Suprapubic skin (tissue), 4 donors: ENCODE measurements at places on chromosomes 12 and 14.

GRCh38 chr12:64681200-64682052 lies 71.1 kb downstream of the RASSF3 start:
- no peak for DNase-seq

GRCh38 chr12:76024942-76025600 lies 6.5 kb downstream of the PHLDA1 start:
- DNase-seq, result no peak

DNA sequence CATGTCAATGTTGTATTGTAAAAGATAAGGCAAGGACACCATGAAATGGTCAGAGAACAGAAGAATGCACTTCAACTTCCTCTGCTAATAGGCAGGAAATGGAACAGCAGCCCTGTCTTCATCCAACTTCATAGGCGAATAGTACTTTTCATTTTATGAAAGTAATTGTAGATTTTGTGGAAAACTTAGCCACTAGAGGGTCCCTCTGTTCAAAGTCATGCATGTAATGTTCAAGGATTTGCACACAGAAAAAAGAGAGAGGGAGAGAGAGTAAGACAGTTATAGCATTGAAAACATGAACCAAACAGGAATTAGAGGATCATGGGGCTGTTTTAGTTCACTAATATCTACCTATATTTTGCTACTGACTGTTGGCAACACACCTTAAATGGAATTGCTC lies 172.2 kb downstream of the FLRT2 start:
- no peak for DNase-seq

DNA sequence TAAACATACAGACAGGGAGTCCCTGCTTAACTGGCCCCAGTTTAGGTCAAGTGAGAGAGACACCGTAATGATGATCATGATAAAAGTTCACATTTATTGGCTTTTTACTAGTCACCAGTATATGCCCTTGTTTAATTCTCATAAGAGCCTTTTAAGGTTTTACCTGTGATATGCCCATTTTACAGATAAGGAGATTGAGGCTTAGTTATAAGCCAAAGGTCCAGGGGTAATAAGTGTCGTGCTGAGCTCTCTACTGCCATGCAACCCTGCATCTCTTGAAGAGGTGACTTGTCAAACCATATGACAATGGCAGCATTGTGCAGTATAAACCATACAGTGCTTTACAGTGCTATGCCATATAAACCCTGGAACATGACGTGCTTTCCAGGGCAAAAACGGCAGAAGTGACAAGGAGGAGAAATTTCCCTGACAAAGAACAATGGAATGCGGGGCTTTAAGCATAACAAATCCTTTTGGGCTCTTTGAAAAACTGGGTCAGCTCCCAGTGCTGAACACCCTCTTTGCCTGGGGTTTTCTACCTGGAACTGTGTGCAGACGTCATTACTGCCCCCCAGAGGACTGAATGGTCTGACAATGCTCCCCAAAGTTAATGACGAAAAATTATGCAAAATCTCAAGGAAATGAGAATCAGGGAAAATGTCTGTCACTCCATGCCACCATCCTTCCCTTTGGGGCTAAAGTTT lies 59.7 kb upstream of the C14orf132 start:
- DNase-seq, result no peak

- no peak for DNase-seq
Measured at GRCh38 chr12:12979731-12980259, 20.3 kb downstream of the HEBP1 start.

DNA sequence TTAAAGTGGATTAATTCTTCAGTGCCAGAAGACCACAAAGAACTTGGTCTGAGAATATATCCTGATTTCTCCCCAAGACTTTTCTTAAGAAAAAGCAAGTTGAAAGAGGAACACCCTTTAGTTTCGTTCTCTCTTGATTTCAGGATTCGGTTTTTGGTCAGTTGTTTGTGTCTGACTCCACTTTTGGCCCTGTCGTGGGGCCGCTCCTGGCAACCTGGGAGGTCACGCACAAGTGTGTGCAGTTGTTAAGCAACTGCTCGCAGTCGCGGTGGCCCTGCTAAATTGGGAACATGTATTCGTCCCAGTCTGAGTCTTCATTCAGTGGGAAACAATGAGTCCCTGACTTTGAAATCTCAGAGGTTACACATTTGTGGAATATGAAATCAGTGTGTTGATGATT lies 68.7 kb downstream of the RGS6 start:
- DNase-seq, result no peak

DNA sequence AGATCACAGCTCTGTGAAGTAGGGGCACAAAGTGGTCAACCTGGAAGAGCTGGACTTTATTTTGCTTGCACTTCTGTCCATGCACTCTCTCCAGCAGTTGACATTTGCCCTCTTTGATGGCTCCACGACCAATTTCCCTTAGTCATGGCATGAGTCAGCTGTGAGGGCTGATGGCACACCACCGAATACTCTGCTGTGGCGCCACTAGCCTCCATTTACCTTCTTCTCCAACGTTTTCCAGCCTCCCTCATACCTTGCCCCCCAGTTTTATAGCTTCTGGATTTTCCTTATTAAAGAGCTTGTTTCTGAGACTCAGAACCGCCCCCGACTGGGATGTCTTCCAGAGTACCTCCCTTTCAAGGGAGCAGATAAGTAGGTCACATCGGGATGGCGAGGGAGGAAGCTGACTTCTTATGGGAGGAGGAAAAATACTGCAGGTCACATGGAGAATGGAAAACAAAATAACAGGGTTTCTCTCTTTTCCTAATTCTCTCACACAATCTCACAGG lies 17.6 kb downstream of the NINJ2 start:
- peak; percentile 74 for DNase-seq

GRCh38 chr12:90938451-90938850 lies 16.5 kb downstream of the CCER1 start:
- no peak for DNase-seq

DNA sequence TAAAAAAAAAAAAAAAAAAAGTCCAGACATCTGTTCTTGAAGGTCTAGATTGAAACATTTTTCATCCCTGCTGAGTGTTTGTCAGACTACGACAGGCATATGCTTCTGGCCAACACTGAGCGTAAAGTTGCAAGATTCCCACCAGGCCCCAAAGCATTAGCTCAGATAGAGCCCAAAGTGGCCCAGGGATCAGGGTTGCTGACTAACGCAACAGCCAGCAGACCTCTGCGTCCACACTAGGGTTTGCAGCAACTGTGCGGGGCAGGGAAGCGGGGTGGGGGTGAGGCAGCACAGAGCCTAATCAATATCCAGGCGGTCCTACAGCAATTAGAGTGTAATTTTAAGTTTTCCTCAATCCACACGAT lies 55.7 kb downstream of the SSH1 start:
- peak; percentile 83 for DNase-seq

DNA sequence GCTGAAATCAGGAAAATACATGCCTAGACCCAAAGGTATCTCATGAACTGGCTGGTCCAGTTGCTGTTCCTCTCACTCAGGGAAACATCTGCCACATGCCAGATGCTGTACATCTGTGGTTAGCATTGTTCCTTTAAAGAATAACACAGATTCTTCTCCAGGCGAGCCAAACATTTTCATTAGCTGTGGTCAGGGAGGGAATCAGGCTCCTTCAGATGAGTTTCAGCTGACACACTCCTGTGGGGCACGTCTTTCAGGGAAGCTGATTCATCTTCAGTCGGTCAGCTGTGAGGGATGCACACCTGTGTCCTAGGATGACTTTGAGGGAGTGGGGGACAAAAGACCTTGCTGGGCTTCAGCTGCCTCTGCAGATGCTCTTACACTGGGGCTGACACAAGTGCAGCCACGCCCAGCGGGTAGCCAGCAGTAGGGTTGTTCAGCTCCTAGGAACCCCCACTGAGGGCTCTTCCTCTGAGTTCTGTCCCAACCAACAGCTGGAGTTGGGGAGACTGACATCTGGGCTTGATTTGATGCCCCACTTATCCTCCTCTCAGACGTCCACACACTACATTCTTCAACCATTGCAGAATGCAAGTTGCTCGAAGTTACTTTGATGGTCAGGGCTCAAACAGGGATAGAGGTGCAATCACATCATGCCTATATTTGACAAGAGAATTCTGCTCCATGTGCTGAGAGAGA lies 155.0 kb downstream of the NUAK1 start:
- DNase-seq, result no peak

- no peak for DNase-seq
Measured at GRCh38 chr12:108985750-108986149, 35.1 kb downstream of the SVOP start.

DNA sequence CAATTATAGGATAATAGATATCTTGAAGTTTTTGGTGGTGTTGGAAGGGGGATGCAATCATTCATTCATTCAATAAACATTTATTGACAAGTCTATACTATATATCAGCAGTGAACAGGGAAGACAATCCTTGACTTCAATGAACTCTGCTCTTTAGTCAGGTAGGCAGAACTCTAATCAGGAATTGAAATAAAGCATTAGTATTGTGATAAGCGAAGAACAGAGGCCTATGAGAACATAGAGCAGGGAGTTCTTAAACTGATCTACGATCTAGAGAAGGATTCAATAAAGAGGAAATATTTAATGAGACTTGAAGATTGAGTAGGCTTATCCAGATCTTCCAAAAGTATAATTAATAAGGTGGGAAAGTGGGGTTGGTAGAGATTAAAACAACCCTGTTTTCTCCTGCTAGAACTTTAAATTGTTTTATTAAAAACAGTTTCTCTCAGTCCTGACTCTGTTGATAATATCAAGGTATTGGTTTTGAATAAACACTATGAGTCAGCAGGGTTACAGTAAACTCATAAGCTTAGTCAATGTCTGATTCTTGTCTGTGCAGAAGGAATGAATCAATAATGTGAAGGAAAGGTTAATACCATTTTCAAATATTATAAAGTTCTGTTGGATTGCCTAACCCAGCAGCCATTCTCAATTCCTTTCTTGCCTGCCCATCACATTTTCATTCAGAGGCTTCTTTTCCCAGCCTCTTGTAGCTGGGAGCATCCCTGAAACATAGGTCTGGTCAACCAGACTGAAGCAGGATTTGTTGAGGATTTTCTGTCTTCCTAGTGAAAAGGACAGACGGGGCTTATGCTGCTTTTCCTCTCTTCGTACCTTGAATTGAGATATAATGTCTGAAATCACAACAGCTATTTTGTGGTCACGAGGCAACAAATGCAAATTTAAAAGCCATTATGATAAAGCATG lies 38.9 kb upstream of the KTN1 start:
- no peak for DNase-seq

- no peak for DNase-seq
Measured at GRCh38 chr14:91456283-91456682, 38.7 kb upstream of the CCDC88C start.

DNA sequence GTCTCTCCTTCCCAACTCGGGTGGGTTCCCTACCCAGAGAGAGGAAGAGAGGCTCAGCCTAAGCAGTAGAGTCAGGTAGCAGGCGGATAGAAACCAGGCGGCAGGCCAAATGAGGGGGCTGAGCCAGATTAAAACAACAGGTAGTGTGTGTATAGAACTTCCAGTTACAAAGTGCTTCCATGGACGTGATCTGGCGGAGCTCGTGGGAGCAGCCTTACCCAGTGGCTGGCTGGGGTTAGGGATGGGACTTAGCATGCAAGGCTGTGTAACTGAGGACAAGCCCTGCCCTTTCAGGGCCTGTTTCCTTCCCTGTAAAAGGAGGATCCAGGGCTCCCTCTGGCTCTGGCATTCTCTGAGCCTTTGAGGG lies 8.3 kb downstream of the KRT80 start:
- no peak for DNase-seq

DNA sequence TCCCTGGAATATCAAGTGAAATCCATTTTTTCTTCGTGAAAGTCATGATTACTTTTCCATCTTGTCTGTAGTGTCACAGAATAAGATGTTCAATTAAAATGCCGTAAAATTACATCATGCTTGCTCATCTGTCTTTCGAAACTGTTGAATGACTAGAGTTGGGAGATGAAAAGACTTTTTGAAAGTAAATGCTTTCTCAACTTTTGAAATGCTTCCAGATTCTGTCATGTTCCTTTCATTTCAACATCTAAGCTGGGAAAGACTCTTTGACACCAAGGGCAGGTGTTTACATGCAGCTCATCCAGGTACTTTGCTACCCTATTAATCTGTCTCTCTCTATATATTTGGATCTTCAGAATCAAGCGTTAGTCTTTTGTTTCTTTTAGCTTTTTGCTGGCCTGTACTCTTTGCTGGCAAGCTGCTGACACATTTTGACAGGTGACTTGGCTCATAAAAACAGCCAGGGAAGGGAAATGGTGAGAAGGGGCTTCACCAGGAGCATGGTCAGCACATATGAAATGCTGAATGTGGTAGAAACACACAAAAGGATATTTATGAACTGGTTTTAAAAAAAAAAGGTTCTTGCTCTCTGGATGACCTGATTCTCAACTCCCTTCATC lies 77.0 kb upstream of the METAP2 start:
- no peak for DNase-seq

DNA sequence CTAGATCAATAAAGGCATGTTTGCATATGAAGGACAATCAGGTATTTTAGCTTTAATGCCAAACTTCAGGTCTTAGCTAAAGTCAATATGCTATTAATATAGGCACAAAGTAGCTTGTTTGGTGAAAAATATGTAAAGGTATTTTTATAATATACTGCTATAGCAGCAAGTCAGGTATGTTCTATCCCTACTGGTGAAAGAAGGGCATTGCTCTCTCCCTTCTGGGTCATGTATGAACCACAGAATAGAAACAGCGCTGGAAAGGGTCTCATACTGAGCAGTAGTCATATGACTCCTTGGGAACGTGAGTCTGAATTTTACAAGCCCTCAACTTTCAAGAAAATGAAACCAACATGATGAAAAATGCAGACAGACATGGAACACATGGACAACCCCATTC lies 314.6 kb downstream of the GRIN2B start:
- DNase-seq, result no peak

DNA sequence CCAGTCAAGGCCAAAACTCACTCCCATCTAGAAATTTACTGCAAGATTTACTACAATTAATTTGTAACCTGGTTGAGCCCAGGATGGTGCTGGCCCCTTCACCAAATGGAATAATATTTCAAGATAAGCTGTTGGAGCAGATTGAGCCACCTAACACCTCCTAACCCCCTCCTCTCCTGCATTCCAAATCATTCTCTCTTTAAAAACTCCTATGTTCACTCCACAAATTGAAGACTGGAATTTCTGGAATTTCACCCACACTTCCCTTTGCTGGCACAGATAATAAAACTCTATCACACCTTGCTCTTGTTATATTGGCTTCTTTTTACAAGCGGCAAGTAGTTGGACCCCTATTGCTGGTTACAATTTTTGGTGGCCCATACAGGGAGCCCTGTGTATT lies 41.7 kb downstream of the MIS18BP1 start:
- no peak for DNase-seq

DNA sequence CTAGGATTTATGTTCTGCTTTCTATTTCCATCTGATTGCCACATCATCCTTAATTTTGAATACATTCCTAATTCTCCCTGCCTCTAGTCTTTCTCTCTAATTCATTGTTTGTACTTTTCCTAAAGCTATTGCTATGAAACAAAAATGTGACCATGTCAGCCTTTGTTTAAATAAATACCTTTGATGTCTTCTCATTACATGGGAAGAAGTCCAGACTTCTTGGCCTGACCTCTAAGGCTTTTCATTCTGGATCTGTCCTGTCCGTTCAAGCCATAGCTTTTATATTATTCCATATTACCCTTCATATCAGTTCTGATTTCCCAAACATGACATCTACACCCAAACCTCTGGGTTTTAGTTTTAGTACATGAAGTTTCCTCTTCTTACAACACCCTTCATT lies 91.4 kb downstream of the CDK17 start:
- DNase-seq, result no peak

- DNase-seq, result no peak
Measured at GRCh38 chr14:79742142-79742541, 469.2 kb downstream of the DIO2 start.

GRCh38 chr12:69388371-69388770 lies 28.8 kb downstream of the YEATS4 start:
- no peak for DNase-seq

GRCh38 chr14:104891664-104892530 lies 26.8 kb downstream of the CEP170B start:
- peak; percentile 60 for DNase-seq

GRCh38 chr14:34642595-34642994 lies 12.6 kb upstream of the SNX6 start:
- no peak for DNase-seq
